ENCODE measurements at places on chromosomes 6 and 20. TPM values are rescaled to one million over a fixed set of nuclear protein-coding genes. Genes with fewer than 3 reads are reported as not detected.

- no peak for DNase-seq
Observed at GRCh38 chr20:39893003-39893685, 795.9 kb downstream of the MAFB start.

DNA sequence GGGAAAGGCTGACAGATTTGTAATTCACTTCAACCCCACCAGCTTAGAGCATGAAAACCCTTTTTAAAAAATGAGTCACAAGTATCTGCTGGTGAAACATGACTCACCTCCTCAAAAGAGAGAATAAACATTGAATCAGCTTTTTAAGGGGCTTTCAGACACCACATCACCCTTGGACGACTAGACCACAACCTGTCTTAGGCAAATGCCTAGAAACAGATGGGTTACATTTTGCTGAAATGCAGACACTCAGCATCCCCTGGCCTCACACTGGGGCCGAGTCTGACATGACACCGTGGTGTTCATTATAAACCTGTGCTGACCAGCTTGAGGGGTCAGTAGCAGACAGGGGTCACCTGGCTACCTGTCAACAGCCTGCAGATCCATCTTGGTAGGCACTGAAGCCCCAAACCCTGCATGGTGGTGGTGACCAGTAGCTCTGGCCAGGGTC, 175.3 kb upstream of the CST7 start:
- peak; percentile 75 for DNase-seq

DNA sequence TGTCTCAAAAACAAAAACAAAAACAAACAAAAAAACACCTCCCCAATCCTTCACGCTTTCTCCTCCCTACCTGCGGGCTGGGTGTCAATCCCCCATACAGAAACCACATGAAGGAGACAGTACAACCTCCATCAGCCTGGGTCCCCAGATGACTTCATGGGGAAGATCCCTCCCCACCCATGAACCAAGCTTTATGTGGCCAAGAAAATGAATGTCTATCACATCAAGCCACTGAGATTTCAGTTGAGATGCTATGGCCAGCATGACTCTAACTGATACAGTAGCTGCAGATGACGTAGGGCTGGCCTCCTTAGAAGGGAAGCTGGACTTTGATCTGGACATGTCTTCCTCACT, 21.2 kb upstream of the BNIP5 start:
- DNase-seq: no peak

DNA sequence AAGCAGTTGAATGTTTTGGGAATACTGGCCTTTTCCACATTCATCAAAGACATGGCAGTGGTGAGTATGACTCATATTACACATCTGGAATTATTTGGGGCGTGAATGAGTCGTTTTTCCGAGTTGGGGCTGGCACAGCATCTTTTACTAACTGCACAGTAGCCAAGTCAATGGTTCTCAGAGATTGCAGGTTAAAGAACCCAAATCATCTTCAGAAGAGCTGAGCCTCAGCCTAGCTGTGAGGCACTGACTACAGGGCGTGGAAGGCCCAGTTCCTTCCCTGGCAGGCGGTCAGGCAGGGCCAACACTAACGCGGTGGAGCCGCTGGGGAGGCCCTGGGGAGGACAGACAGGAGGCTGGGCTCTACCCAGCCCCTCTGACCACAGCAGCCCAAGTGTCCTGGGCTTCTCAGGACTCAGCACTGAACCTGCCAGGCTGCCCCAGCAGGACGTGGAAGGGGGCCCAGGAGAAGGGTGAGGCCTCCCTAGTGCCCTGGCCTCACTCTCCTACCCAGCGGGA, 20.1 kb upstream of the HELZ2 start:
- peak; percentile 85 for DNase-seq

DNA sequence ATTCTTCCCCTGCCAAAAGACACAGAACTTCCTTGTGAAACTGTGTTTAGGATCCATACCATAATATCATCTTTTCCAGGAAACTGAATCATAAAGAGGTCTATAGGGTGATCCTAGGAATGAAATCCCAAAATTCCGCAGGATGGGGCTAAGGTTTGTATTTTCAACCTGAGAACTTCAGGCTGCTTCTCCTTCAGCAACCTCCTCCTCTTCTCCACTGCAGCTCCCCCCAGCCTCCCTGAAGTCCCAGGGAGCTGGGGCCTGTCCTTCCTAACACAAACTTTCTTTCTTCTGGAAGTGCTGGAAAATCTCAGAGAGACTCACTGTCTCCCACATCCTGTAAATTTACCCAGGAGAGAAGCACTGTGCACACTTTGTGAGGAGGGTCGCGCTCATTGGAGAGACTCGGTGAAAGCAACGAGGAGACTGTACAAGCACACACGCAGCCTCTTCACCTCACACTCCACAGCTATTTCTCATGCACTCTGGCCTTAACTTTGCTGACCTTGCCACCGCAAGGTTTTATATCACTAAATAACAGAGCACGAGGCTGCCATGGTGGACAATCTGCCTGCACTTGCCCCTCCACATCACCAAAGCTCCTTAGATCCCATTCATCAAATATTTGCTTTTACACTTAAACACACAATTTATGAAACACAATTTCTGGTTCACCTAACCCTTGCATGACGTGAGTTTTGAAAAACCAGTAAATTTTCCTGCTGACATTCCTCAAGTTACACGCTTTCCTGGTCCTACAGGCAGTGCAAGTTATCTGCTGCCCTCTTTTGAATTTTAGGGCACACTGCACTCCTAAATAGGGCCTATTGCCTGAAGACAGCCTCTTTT, 14.3 kb downstream of the ID4 start:
- DNase-seq: peak; percentile 89

GRCh38 chr20:7520361-7520760, 419.9 kb downstream of the HAO1 start:
- no peak for DNase-seq

The C2 gene
- total RNA-seq: 4.4 TPM

The FHL5 gene
- total RNA-seq: not detected
